ENCODE measurements at places on chromosomes 2 and 18. TPM values are rescaled to one million over a fixed set of nuclear protein-coding genes. Genes with fewer than 3 reads are reported as not detected.
A peak's percentile ranks its signal among the peaks of the same experiment; 100 is the strongest.

- DNase-seq: no peak
Observed at GRCh38 chr18:42922363-42922762, 193.1 kb downstream of the RIT2 start.

GRCh38 chr2:197455428-197455827 is 2.1 kb downstream of the COQ10B start:
- no peak for DNase-seq

GRCh38 chr2:130797493-130798435 is 39.0 kb upstream of the ARHGEF4 start:
- no peak for DNase-seq

DNA sequence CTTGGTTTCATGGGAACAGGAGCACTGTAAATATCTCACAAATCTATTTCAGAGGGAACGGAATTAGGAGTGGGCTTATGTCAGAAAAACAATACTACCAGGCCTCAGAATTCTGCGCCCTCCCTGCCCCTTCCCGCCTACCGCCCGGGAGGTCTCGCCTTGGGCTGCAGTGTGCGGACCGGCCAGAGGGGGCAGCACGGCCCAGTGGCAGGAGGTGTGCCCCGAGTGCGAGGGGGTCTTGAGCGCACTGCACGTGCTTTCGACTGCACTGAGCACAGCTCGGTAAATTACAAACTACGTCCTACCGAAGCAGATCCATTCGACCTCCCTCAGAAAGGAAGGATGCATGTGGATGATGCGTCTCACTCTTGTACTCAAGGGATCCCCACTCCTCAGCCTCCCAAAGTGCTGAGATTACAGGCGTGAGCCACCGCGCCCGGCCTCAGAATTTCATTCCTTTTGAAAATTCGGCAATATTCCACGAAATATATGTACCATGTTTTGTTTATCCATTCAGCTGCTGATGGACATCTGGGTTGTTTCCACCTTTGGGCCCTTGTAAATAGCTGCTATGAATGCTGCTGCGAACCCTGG is 297.0 kb downstream of the BCL2 start:
- DNase-seq: no peak

- DNase-seq: peak; percentile 62
Observed at GRCh38 chr2:167784084-167784425, 463.3 kb downstream of the STK39 start.

GRCh38 chr18:24992491-24992890 is 359.5 kb downstream of the ZNF521 start:
- DNase-seq: no peak

GRCh38 chr2:170713543-170714380 is 1.4 kb upstream of the SP5 start:
- no peak for DNase-seq

SUCLG1 gene
- 48.4 TPM for total RNA-seq

KCNG2 gene
- total RNA-seq: not detected

SERPINB4 gene
- not detected for total RNA-seq

Measured in kidney epithelial cell (primary cell).